Right ventricle myocardium inferior (tissue), 1 donor: ENCODE measurements at places on chromosomes 3 and 15. TPM values are rescaled to one million over a fixed set of nuclear protein-coding genes. Genes with fewer than 3 reads are reported as not detected.

The LRRIQ4 gene
- total RNA-seq, result not detected

The PML gene
- total RNA-seq, result 22.3 TPM

The AAGAB gene
- 20.9 TPM for total RNA-seq

The ISL2 gene
- not detected for total RNA-seq

The COX17 gene
- 167 TPM for total RNA-seq

The OR5K2 gene
- not detected for total RNA-seq

The RASGRP1 gene
- 0.46 TPM for total RNA-seq

The ITIH1 gene
- not detected for total RNA-seq

The SH2D7 gene
- not detected for total RNA-seq

The RTP4 gene
- total RNA-seq, result 1.2 TPM

The IQCH gene
- total RNA-seq, result 0.51 TPM

The CHST13 gene
- 0.60 TPM for total RNA-seq

The UROC1 gene
- total RNA-seq, result not detected

The SLC6A1 gene
- 0.57 TPM for total RNA-seq

The KNG1 gene
- total RNA-seq, result 0.62 TPM

The ISLR gene
- total RNA-seq, result 13.8 TPM

The RTP3 gene
- not detected for total RNA-seq

The ALDH1A2 gene
- 14.2 TPM for total RNA-seq

The SYNPR gene
- total RNA-seq, result not detected

The GSK3B gene
- 40.0 TPM for total RNA-seq

The SLC28A2 gene
- not detected for total RNA-seq

The GP5 gene
- not detected for total RNA-seq

The ATP8B4 gene
- 6.1 TPM for total RNA-seq

The MKRN2 gene
- 31.0 TPM for total RNA-seq

The METTL6 gene
- total RNA-seq, result 6.8 TPM

The C2CD4A gene
- not detected for total RNA-seq

The MAP2K5 gene
- total RNA-seq, result 19.0 TPM

The SUCNR1 gene
- total RNA-seq, result 0.35 TPM

The PHLDB2 gene
- total RNA-seq, result 127 TPM
